ENCODE measurements at places on chromosomes 12 and 14. TPM values are rescaled to one million over a fixed set of nuclear protein-coding genes. Genes with fewer than 3 reads are reported as not detected.

Gene SIX6
- total RNA-seq = 0.07 TPM

Gene BCL11B
- 6.1 TPM for total RNA-seq

Gene RDH16
- 0.66 TPM for total RNA-seq

Gene KLRC3
- not detected for total RNA-seq

Gene CLEC9A
- total RNA-seq = not detected

Gene KLRB1
- total RNA-seq = not detected

Gene SMIM41
- total RNA-seq = not detected

Gene MIP
- total RNA-seq = not detected

Gene PIWIL1
- total RNA-seq = not detected

Gene KLHDC2
- 102 TPM for total RNA-seq

- no peak for DNase-seq
These were observed 299.2 kb upstream of the FKBP4 start for GRCh38 chr12:2495417-2496112.

DNA sequence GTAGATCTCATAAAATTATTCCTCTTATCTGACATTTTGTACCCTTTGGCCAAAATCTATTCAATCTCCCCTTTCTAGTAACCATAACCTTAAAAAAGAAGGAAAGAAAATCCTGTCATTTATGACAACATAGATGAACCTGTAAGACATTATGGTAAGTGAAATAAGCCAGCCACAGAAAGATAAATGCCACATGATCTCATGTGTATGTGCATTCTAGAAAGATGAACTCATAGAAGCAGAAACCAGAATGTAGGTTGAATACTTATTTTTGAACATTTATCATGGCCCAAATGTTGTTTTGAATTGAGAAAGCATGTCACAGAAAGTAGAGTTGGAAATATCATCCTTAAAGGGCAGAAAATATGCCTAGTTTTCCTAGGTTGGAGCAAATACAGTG, 1053.6 kb downstream of the SLC6A15 start:
- no peak for DNase-seq

DNA sequence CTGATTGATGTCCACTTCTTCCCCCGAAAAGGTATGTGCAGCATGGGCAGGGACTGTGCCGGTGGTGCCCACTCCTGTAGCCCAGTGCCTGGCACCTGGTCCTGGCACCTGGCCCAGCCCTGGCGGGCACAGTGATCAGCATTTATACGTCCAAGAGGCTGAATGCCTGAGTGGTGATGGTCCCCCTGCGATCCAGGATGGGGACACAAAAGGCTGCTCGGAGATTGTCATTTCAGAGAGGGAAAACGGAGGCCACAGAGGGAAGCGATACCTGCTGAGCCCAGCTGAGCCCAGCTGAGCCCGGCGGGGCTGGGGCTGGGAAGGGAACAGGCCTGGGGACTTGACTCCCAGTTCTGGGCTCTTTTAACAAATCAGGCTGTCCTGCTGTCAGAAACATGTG, 55.8 kb downstream of the PRIMA1 start:
- DNase-seq = peak; percentile 63

DNA sequence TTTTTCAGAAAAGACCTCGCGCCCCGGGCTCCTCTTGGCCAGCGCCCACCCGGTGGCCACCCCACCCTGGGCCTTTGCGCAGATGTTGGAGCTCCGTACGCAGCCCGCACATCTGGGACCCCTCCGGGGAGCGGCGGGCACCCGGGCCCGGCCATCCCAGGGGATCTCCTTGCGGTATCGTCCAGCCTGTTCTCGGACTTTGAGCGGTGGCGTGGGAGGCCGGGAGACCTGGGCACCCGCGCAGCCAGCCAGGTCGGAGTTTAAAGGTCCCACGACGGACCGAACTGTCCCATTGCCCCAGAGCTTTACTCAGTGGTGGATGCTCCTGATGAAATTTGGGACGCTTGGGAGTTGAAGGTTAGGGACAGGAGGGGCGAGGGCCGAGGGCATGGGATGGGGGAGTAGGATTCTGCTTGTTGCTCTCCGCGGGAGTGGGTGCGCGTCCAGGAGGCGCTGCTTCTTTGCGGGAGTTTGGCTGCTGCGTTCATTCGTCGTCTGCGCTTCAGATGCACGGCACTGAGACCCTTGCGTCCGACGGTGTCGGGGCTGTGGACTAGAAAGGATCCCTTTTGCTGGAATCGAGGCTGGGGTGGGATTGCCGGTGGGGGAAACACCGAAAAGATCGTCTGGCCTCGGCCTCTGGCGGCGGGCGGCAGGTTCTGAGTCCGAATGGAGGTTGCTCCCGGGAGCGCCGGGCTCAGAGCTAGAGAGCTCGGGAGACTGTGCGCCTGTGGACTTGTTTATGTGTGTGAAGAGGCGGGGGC, 1.4 kb downstream of the NTF3 start:
- DNase-seq = peak; percentile 76

GRCh38 chr12:46926526-46926925, 100.7 kb upstream of the SLC38A4 start:
- no peak for DNase-seq

GRCh38 chr12:72444566-72444965, 172.4 kb downstream of the TRHDE start:
- DNase-seq = no peak

DNA sequence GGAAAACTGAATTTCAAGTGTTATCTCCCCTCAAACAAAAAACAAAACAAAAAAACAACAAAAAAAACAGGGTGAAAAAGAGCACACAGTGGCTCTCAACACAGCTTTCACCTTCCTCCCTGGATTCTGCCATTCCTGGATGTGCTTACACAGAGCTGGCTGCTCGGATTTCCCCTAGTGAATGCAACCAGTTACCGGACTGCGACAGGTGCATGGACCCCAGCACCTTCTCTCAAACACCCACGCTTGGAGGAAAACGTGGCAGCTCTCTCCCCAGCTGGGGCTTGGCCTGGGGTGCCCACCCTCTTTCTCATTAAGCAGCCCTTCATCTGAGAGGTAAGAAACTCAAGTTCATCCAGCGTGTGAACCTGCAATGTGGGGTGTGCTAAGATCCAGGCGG, 33.5 kb upstream of the DICER1 start:
- no peak for DNase-seq

- DNase-seq = no peak
These were observed 6.6 kb downstream of the MAX start for GRCh38 chr14:65095633-65096205.

DNA sequence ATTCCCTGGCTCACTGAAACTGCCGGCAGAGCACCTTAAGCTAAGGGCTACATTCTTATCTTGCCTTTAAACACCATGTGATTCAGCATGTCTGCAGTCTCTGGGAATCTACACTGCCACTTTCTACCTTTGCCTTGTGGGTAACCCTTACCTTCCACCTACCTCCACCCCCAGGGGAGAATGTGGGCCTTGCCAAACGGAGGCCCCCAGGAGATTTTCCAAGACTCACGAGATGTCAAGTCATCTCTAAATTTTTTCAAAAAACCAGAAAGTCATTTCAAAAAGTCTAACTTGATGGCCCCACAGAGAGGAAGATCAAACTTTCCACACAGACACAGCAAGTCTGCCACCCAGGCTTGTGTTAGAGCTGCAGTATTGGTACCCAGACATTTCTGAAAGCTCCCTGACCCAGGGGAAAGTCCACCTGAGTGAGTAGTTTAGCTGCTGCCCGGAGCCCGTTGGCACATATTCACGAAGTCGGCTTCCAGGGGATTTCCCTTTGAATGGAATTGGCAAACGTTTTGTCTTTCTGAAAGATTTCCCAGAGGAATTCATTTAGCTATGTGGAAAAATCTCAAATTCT, 4.7 kb upstream of the PSMA6 start:
- no peak for DNase-seq

DNA sequence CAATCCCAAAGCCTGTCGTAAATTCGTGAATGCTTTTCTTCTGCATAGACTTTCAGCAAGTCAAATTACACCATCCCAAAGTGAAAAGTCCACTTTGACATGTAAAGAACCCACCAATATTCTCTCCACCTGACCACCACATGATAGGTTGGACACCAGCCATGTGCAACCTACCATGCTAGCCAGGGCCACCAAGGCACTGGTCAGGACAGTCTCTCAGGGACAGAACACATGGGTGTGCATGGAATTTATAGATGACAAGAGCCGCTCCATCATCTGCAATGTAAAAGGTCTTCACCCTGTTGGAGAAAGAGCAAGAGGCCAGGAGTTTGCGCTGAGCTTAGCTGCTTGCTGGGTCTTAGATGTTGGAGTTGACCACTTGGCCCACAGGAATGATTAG, 5.4 kb upstream of the KRT76 start:
- no peak for DNase-seq

DNA sequence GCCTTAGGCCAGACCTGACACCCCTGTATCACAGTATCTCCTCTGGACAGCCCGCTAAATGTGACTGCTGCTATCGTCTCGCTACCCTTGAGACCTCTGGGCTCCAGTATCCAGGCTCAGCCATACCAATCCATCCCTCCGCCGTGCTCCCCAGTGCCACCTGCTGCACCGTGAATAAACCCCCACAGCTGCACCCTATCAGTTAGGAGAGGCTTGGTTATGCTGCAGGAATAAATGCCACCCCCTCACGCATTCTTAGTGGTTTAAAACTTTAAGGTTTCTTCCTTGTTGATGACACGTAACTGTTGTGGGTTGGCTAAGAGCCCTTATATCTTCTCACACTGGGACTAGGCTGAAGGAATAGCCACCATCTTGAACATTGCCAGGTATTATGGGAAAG, 12.1 kb downstream of the CCDC63 start:
- no peak for DNase-seq

DNA sequence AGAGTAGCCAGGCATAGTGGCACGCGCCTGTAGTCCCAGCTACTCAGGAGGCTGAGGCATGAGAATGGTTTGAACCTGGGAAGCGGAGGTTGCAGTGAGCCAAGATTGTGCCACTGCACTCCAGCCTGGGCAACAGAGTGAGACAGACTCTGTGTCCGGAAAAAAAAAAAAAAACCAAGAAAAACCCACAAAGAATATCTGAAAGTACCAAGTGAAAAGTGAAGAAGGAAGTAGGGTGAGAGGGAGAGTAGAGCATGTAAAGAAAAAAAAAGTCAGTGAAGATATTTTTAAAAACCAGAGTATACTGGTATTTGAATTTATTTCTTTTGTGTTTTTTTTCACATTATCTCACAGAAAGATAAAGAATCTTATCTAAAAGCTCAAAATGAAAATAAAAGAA, 43.3 kb upstream of the ISM2 start:
- no peak for DNase-seq

GRCh38 chr12:124369827-124370378, 75.0 kb downstream of the RFLNA start:
- no peak for DNase-seq

DNA sequence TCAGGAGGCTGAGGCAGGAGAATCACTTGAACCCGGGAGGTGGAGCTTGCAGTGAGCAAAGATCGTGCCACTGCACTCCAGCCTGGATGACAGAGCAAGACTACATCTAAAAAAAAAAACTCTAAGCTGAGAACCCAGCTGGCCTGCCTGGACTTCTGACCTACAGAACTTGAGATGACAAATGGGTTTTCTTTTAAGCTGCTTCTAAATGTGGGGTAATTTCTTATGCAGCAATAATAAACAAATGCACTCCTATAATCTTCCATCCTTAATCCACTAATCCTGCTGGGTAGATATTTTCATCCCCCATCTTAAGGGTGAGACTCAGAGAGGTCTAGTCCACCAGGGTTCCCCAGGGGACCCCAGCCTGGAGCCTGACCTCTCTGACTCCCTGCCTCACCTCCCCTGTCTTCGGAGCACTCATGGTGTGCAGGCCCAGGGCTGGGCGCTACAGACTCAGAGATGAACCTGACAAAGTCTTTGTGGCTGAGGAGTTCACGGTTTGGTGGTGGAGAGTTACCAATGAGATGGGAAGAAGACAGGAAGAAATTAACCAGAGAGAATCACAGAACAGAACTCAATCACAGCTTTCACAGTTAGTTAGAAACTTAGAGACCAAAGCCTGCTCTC, 39.7 kb upstream of the BDKRB2 start:
- no peak for DNase-seq

DNA sequence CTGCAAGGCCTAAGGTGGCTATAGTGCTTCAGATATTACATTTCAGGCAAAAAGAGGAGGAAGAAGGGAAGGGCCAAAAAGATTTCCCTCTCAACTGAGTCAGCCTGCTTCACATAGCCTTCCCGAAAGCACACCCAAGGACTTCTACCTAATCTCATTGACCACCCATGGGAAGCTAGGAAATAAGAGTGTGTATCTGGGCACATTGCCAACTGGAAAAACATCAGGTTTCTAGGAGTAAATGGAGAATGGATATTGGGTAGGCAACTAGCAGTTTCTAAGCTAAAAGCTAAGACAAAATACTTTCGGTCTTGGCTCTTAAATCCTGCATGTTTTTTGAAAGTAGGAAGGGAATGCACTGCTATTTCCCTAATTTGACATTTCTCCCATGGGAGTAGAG, 221.7 kb upstream of the GRIP1 start:
- no peak for DNase-seq

DNA sequence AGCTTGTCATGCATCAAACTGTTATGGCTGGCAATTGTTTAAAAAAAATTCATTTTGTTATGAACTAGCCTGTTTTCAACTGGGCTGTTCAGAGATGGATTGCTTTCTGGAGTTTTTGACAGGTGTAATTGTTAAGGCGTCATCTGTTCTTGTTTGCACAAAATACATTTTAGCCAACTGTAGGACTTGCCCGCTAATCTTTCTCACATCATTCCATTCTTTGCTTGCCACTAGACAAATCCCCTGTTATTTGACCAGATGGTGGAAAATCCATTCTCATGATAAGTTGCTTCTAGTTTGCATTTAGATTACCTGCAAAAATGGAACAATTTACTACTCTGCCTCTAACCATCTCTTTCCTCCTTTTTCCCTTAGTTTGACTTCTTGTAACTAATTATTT, 114.3 kb downstream of the NPAS3 start:
- DNase-seq = no peak

DNA sequence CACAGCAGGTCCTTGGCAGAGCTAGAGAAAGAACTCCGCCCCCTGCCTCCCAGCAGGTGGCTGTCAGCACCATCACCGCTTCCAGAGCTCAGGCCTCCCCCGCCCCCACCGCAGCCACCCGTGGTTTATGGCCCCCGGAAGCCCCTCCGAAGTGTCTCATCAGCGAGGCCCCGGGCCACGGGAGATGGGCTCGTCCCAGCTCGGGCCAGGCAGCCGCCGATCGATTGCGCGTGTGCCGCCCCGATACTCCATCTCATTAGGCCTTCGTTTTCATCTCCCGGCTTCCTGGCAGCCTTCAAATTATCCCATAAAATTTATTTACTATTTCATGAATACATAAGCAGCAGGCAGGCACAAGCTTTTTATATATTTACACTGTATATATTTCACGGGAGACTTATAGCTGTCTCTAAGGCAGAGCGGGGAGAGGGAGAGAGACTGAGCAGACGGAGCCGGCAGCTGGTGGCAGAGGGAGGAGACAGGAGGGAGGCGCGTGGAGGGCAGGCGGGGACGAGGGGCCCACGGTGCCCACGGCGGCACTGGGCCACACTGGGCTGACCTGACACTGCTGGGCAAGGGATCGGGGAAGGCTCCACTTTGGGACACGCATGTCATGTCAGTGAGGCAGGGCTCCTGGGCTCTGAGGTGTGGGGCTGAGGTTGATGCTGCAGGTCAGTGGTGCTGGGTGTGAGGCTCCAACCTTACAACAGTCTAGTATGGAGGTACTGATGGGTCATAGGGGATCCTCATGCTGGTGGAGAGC, 241.2 kb downstream of the RBM19 start:
- DNase-seq = peak; percentile 60
